ENCODE measurements at places on chromosomes 7 and 10. TPM values are rescaled to one million over a fixed set of nuclear protein-coding genes. Genes with fewer than 3 reads are reported as not detected.

The MOGAT3 gene
- total RNA-seq = not detected

The NPSR1 gene
- total RNA-seq = not detected

DNA sequence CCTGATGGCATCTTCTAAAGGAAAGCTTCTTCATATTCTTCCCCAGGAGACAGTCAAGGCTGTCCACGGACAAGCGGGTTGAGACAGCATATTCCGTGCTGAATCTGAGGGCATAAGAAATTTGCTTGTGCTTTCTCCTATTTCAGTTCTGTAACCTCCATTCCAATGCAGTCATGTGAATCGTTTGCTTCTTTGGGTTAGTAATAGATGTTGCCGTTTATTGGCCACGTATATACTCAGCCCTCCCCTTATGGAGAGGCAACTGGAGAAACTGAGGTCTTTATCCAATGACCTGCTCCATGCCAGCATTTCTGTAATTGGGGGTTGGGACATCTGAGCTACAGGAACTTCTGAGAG is 38.9 kb downstream of the LYZL1 start:
- no peak overlapping the region for H3K4me3 ChIP-seq
- H3K36me3 ChIP-seq = no peaks in the 10 kb centered on the region
- no peaks in the 10 kb centered on the region for H3K27me3 ChIP-seq
- H3K27ac ChIP-seq = no peak overlapping the region
- H3K4me1 ChIP-seq = peaks cover 33% of the 10 kb centered on the region
- DNase-seq = no peak

DNA sequence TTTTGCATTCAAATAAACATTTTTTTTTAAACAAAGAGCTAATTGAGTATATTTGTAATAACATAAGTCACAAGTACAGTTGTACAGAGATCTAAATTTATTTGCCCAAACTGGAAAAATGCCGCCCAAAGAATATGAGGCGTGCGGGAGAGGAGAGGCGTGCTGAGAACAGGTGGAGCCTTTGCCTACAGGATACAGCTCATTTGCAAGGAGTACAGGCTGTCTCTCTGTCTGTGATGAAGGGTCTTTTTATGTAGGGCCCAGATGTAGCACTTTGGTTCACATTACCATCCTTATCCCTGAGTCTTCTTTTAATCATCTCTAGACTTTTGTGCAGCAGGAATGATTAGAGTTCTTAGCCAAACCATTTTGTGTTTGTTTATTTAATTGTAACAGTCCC is 58.2 kb downstream of the POU6F2 start:
- H3K4me1 ChIP-seq = peaks cover 36% of the 10 kb centered on the region
- no peaks in the 10 kb centered on the region for H3K36me3 ChIP-seq
- no peak overlapping the region for H3K27ac ChIP-seq
- H3K4me3 ChIP-seq = no peak overlapping the region
- no peak for DNase-seq
